Panc1 (cell line): ENCODE measurements at places on chromosomes 2 and 18. TPM values are rescaled to one million over a fixed set of nuclear protein-coding genes. Genes with fewer than 3 reads are reported as not detected.

DNA sequence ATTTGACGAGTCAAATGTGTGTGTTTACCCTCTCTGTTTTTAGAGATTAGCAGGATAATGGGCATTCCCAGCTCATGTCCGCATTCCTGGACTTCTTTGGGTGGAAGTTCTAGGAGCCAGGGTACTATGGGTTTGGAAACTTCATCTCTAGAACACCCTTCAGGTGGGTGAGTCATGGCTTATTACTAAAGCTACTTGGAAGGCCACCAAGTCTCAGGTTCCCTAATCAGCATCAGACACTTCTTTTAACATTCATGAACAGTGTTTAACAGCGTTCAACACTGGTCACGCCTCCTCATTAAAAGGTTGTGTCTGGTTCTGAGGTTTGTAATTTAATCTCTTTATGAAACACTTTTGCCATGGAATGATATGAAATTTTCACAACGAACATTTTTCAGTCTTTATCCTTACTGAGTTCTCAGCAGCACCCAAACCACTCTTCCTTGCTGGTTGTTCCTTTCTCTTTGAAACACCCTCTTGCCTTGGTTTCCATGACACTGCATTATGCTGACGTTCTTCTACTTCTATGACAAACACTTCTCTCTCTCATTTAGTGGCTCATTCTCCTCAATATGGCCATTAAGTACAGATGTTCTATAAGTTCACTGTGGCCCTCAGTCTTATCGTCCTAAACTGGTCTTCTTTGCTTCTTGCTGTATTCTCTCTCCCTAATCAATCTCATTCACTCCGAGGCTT lies 49.3 kb downstream of the MMADHC start:
- DNase-seq, result no peak

Gene DCC
- not detected for total RNA-seq

GRCh38 chr2:128818704-128819491 lies 500.2 kb upstream of the HS6ST1 start:
- DNase-seq, result no peak

DNA sequence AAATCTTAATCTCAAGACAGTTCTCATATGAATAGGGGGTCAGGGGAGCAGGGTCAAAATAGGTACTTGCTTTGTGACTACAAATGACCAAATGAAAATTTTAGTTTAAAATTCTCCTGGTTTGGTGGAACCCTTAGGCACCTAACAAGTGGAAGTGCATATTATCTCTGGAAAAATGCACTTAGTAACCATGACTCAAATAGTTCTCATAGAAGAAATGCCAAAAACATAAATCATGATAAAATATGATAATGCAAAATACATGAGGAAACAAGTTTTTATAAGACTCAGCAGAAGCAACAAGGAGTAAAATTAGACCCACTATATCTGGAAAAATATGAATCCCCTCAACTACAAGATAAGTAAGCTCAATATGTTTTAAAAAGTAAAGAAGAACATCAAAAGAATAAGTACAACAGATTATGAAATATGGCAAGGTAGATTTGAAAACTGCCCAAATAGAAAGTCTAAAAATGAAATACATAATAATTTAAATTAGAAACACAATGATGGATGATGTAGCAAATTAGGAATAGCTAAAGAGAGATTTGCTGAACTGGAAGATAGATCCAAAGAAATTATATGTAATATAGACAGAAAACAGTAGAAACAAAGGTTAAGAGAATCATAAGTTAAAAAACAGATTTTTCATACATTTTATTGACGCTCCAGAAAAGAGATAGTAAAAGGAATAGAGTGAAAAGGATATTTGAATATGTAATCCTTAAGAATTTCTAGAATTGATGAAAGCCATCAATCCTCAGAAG lies 308.3 kb downstream of the SETBP1 start:
- DNase-seq, result no peak

DNA sequence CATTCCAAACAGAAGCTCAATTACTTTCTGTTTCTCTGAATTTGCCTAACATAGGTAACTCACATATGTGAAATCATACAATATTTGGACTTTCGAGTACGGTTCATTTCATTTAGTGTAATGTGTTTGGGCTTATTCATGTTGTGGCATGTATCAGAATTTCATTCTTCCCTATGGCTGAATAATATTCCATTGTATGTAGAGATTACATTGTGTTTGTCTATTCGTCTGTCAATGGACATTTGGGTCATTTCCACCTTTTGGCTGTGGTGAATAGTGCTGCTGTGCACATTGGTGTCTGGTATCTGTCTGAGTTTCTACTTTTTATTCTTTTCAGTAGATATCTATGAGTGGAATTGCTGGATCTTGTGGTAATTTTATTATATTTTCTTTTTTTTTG lies 43.9 kb downstream of the LBH start:
- DNase-seq, result no peak

DNA sequence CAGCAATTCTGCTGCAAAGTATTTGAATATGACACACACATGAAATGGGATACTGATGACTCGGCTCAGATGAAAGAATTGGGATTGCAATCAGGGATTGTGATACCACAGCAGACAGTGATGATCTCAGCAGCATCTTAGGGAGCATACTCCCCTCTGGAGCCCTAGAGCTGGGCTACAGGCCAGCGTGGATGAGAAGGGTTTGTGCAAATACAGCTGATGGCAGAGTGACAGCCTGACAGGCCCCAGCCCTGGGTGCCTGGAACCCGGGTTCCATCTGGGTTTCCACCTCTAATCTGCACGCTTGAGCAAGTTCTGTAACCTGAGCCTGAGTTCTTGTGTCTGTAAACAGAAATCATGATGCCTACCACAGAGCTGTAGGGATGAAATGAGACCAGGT lies 418.0 kb downstream of the LRATD1 start:
- DNase-seq, result no peak

DNA sequence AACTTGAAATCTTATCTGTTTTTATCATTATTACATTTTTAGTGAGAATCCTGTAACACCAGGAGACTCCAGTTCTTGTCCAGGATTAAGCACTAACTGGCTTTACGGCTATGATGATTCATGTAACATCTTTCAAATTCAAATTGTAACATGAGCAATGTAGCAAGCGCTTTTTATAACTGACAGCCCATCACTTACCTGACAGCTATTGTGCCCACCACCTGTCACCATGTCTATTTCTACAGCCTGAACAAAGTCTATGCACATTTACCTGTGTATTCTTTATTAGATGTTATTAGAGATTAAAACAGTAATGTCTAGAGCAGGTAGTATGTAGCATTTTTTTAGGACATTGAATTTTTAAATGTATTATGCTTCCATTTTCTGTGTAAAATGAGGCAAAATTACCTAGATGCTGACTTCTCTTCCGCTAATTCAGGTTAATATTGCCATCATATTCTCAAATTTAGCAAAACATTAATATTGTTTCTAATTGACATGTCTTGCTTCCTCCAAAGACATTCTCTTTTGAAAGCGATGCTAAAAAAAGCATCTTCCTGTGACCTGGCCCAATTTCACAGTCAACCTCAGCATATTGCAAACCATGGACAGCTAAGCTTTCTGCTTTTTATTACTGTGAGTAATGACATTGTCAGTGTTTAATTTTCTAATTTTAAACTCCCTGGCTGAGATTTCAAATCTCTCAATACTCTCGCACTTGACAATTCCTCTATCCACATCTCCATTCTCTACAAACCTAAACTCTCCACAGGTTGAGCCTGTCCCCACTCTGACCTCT lies 37.8 kb downstream of the RIT2 start:
- DNase-seq, result no peak

Gene FAM168B
- 137 TPM for total RNA-seq

Gene SMYD5
- total RNA-seq, result 37.6 TPM

GRCh38 chr2:231362555-231363184 lies 32.8 kb upstream of the B3GNT7 start:
- no peak for DNase-seq
